ENCODE measurements at places on chromosomes 2 and 18.

GRCh38 chr2:237244976-237245646, 159.4 kb downstream of the COPS8 start:
- DNase-seq, result no peak

GRCh38 chr2:102726128-102727087, 35.4 kb upstream of the TMEM182 start:
- DNase-seq, result no peak

GRCh38 chr2:106932644-106933043, 46.7 kb upstream of the ST6GAL2 start:
- no peak for DNase-seq

DNA sequence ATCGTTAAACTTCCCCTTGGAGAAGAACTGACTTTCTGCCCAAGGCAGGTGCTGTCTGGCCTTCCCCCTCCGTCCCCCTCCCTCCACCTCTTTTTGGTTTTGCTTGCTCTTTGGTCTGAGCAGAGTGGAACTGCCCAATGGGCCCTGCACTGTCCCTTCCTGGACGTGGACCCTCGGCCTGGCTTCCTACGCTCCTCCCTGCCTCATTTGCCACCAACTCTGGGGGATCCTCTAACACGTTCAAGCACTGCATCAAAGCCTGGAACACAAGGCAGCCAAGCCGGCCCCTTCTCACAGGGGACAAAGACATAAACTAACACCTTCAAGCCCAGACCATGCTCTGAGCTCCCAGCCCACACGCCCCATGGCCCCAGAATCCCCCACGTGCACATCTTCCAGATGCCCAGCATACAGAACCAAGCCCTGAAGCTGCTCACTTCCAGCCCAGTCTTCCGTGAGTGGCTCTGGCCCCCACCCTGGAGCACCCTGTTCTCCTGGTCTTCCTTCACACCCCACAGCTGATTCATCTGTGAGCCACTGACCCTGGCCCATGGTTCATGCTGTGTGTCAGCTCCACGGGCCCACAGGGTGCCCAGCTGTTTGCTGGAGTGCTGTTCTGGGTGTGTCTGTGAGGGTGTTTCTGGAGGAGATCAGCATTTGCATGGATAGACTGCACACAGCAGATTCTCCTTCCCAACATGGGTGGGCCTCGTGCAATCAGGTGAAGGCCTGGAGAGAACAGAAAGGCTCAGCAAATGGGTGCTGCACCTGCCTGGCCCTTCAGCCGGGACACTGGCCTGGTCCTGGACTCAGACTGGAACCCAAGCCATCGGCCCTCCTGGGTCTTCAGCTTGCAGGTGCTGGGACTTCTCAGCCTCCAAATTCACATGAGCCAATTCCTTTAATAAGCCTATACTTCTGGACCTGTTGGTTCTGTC, 247.1 kb upstream of the SALL3 start:
- DNase-seq, result no peak

- DNase-seq, result no peak
Observed at GRCh38 chr2:184413671-184414229, 184.6 kb upstream of the ZNF804A start.

GRCh38 chr2:55158111-55158814, 73.8 kb downstream of the CLHC1 start:
- DNase-seq, result no peak

- no peak for DNase-seq
Observed at GRCh38 chr2:184633726-184634125, 35.4 kb downstream of the ZNF804A start.

GRCh38 chr2:60793169-60793568, 37.1 kb downstream of the PAPOLG start:
- no peak for DNase-seq

DNA sequence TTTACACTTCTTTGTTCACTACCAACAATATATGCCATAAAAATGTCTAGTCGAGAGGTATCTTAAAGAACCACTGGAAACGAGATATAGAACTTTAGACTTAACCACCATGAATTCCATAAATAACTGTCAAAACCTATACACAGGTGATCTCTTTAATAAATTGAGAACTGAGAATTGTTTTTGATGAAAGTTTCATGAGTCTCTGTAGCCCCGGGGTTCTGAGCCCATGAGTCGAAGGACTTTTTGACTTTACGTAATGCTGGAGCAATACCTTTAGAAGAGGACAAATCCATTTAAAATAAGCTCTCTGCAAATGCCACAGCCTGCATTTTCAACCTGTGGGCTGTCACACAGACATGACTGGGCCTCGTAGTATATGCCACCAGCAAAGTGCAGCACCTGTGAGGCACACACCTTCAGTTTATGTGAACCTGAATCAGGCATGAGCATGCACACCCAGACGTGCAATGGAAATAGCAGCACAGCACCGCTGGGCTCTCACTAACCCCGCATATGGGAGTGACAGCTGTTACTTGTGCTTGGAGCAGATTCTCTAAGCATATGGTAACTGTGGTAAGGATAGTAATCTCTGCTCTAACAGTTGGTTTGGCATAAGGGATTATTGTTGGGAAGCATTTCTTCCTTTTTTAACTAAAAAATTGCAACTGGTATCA, 383.2 kb downstream of the SOCS6 start:
- no peak for DNase-seq

GRCh38 chr18:3119401-3120341, 100.1 kb downstream of the MYOM1 start:
- DNase-seq, result no peak

DNA sequence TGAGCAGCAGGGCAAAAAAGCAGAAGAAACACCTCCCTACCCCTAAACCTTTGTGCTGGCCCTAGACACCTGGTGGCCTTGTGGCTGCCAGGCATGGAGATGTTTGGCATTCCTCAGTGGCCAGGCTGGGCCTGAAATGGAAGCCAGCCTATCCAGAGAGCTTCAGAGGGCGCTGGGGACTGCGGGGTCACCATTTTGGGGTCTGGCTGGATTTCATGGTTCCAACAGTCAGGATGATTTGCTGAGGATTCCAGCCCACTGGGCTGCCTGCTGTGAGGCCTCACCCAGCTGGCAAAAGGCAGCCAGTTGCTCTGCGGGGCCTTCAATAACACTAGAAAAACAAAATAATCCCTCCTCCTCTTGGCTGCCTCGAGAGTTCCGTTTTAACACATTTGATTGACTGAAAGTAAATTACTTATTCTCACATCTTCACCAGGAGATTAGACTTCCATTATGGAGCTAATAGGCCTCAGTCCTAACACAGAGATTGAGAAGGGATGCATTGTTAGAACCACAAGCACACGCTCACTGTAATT, 154.1 kb downstream of the EN1 start:
- DNase-seq, result no peak

DNA sequence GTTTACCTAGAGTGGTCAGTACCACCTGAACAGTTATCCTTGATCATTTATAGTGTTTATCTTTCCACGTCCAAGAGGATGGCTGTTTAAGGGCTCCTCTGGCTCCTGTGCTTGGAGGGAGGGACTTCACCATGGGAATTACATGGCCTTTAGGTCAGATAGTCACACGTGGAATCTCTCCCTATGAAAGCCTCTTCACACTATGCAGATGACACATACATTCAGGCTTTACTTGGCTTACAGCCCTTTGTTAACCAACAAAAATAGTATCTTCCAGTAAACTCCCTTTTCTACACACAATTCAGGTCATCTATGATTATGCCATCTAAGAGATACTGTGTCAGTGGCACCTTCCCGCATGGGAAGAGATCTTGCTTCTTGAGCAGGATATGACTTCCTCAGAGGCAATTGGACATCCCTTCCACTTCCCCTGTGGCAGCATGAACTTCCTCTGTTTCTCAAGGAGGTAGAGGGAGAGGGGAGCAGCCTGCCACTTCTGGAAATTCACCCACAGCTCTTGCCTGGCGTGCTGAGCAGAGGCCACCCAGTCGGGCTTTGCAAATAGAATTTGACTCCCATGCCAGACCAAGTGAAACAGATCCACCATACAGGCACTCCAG, 53.5 kb downstream of the COLEC12 start:
- DNase-seq, result no peak

GRCh38 chr2:27171351-27171848, 22.6 kb downstream of the TCF23 start:
- no peak for DNase-seq

DNA sequence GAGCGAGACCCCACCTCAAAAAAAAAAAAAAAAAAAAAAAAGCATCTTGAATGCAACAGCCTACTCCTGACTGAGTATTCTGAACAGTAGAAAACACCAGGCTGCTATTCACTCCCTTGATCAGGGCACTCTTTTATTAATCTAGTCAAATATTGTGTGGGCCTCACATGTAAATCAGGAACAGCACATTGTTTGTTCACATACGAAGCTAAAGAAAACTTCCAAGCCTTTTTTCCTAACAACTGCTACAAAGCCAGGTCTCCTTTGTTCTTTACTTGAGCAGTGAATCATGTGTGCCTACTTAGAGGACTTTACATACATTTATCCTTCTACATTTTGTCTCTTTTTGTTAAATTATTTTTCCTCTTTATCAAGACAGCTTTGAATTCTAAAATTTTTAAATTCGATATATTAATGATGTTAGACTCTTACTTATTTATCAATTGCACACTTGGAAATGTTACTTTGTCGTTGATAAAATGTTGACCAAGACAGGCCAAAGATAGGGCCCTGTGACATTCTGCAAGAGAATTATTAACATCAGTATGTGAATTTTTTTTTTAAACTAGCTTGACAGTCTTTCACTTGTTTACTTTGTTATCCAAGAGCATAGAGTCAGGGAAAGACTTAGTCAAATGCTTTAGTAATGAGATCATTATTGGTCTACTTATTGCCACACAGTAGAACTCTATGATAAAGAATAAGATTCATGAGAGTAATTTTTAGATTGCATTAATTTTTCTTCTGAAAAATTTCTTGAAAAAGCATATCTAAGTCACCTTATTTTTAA, 13.2 kb downstream of the SPATS2L start:
- DNase-seq, result no peak

- DNase-seq, result no peak
Observed at GRCh38 chr18:10856132-10856531, 293.2 kb downstream of the PIEZO2 start.

- no peak for DNase-seq
Observed at GRCh38 chr18:58592223-58593214, 36.4 kb downstream of the ALPK2 start.

DNA sequence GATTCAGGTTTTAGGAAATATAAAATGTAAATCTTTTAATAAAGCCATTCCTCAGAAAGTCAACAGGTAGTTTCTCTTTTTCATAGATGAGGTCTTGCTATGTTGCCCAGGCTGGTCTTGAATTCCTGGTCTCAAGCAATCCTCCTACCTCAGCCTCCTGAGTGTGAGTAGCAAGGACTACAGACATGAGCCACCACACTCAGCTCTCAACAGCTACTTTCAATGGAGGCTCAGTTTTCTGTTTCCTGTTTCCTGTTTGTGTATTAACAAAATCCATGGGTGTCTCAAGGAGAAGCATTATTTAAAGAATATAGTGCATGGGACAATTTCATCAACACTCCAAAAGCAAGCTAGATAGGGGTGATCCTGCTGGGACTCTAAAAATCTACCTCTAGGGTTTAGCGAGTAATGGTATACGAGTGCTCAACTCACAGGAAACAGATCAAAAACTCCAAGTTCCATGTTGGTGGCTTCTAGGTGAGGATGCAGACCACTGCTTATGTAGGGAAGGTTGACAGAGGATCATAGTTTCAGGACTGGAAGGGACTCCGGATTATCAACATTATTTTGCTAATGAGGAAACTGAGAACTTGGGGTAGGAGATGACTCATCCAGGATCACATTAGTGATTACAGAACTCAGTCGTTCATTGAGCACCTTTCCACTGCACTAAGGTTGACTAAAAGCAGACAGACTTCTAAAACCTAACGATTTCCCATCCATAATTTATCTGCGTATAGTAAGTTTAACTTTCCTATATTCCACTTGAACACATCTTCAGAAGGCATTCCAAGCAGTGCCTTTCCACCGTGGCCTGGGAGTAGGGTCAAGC, 61.7 kb upstream of the WIPF1 start:
- no peak for DNase-seq

DNA sequence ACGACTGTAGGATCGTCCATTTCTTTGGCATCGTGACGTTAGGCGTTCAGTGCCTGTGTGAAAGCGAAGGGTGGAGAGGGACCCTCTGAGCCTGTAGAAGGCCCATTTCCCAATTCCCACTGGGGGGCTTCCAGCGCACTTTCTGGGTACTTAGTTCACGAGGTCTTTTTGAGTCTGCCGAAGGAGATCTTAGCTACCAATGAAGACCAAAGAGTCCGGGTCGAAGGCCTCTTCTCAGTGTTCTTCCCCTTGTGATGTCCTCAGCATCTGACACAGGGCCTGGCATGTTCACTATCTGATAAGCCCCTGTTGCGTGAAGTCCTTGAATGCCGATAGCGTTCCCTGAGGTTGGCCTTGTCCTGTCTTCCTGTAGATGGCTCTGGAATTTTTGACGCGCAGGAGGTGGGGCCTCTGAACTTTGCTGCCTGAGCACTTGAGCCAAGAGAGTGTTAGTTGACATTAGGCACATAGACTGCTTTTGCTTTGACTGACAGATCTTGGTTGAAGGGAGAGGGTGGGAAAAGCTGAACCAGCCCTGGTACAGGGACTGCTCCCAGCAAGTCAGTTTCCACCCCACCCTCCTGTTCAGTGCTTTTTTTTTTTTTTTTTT, 52.8 kb downstream of the LDLRAD4 start:
- DNase-seq, result no peak

- DNase-seq, result no peak
Observed at GRCh38 chr2:50582164-50582563, 449.8 kb downstream of the NRXN1 start.
